NCI-H1092 (cell line): ENCODE measurements at places on chromosomes 11 and 22.

GRCh38 chr11:11966826-11967668, 41.4 kb downstream of the DKK3 start:
- DNase-seq: peak; percentile 55

- no peak for DNase-seq
Measured at GRCh38 chr11:65428578-65429067, 6.0 kb downstream of the NEAT1 start.

DNA sequence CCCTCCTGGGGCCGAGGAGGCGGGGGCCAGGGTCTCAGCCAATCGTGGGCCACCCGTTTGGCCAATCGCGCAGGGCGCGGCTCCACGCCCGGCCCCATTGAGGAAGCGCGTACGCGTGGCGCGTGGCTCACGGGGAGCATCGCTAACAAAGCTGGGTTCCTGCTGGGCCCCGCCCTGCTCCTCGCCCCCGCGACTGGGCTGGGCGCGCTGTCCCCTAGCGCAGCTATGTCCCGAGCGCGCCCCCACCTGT, 614 bp upstream of the ASCL2 start:
- no peak for DNase-seq

DNA sequence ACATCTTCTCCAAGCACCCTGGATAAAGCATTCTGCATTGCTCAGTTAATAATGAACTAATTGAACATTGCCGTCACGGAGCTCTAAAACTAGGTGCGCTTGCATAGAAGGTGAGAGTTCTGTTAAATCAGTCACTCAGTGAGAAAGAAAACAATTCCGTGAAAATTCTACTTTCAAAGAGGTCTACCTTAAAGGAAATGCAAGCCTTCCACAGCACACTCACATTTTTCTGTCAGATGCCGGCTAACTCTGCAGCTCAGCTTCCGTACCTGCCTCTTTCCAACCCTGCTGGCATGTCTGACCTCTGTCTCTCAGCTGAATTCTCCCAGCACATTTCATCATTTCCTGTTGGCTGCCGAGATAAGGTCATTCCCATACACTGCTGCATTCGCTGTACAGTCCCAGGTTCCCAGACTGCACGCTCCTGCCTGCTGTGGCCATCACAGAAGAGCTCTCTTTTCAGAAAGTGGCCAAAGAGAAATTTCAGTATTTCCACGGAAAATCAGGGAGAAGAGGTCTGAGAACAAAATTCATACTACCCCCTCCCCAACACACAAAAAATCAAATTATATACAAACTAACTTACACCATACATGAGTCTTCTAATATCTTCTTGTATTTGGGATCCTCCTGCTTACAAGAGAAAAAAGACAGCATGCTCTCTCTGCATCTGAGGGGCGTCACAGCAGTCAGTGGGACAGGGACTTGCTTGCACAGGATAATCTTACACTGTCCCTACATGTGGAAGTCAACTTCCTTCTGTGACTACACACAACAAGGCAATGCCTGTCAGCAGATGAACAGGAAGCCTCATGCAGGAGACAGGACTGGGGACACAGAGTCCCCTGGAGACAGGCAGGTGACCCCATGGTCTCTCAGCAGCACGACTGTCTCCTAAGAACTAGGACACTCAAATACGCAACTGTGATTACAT, 55.1 kb downstream of the PACSIN2 start:
- DNase-seq: no peak

DNA sequence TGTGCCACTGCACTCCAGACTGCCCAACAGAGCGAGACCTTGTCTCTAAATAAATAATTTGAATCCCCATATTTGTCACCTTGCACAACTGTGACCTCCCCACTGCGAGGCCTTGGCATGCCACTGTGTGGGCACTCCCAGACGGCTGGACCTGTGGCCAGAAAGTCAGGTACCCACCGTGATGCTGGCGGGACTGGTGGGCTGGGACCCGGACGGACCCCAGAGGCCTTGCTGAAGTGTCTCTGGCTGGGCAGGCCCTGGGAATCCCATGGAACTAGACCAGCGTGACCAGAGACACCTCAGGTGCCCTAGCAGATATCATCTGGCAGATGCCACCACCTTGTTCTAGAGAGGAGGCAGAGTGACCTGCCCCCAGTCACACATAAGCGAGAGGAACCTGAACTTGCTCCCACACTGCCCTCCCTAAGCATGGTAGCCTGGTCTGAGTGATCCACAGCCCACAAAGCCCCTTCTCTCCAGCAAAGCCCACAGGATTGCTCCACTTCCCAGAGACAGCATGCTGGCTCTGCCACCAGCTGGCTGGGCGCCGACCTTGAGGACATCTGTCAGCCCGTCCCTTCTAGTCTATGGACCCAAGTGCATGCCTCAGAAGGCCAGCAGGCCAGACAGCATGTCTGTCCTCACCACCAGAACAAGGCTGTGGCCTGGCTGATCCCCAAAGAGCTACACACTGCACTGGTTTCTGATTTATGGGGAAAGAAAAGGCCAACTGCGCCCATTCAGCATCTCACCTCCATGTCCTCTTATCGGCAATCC, 9.5 kb downstream of the MACROD1 start:
- no peak for DNase-seq
